Stimulated activated CD4-positive, alpha-beta T cell treated with anti-CD3 and anti-CD28 coated beads, Interleukin-1b, Interleukin-23, amount 100 ng/mL, for 24 hours (primary cell): ENCODE measurements at places on chromosomes 16 and 17.

DNA sequence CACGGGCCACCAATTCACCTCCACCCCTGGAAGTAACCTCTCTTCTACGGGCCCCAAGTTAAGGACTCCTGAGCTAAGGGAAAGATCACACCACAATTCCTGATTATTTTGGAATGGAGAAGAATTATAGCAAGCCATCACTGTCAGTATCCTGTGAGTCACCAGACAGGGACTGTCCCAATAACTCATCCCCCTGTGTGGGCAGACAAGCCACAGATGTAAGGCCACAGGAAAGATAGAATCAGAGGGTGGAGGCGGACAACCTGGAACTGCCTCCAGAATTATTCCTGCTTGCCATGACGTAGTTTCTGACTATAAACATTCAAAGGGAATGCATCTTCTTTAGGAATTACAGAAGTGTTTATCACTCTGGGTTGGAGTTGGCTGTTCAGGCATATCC, 5.8 kb upstream of the MYO1D start:
- no peak for DNase-seq

DNA sequence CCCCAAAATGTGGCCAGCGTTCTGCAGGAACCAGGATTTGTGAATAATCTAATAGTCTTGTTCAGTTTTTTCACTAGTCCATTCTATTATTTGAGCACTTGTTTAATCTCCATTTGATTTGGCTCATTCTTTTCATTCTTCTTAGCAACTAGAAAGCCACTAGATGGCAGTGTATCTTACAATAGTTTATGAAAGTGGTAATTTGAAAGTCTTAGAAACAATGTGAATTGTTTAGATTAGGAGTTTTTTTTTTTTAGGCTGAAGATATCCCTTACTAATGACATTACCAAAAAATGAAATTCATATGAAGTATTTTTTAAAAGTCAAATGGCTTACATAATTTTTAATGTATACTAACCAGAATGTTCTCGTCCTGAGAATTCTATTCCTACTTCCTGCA, 6.7 kb downstream of the ERI2 start:
- no peak for DNase-seq

DNA sequence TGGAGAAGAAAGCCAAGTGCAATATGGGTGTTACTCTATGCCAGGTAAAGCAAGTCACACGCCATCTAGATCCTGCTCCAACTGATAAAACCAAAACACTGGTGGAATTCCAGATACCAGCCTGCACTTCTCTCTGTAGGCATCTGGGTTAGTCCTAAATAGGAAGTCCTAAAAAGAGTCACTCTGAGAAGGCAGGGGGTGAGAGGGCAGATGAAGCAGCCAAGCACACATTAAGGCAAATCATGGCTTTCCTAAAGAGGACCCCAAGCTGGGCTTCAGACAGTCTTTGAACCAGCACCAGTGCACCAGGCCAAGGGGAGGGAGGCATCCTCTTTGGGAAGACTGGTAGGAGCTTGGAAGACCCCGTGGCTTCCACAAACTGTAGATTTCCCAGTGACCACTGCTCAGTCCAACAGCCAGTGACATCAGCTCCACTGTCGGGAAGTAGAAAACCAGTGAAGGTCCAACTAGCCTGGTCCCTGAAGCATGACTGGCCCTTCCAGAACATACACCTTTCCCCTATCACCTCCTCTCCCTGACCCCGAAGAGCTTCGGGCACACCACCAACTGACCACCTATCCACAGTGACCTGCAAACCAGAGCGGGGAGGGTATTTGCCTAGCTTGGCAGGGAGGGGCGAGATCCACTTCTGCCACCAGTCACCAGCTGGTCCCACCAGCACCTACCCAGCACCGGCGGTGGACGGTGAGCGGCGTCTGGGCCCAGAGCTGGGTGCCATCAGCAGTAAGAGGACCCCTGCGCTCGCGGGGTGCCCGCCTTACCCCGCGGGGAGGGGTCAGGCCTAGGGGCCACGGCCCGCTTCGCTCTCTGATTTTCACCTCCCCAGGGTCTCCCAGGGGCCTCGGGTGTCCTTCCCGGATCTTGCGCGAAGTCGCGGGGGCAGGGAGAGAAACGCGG, 1.0 kb downstream of the LITAF start:
- DNase-seq = no peak

DNA sequence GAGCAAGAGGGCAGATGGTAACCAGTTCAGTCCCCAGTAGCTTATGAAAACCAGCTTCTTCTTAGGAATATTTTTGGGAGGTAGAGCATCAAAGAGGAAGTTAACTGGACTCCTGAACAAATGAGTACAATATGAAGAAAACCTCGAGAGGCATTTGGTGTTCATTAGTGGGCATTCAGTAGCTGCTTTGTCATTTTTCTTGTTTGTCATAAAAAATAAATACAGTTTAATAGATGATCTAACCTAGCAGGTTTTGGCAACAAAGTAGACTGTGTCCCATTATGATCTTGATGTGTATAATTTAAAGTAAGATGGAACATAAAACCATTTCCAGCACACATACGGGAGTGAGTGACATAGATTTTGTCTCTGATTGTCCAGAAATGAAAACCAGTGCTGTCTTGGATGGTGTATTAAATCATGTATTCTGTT, 173.1 kb downstream of the HS3ST3A1 start:
- no peak for DNase-seq

GRCh38 chr16:56688762-56689161, 6.5 kb downstream of the MT1X start:
- DNase-seq = no peak

DNA sequence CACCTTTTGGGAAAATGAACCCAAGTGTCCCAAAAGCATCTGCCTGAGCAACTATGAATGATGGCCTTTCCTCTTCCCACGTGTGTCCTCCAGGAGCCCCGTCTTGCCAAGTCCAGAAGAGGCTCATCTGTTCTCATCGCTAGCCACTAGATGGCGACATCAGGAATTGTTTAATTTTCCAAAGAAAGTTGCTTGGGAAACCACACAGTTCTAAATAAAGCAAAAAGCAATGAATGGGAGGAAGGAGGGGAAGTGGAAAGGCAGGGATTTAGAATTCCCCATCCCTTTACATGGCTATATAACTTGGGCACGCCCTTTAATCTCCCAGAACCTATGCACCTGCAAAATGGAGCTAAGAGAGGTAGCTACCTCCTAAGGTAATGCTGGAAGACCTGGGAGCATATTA, 9.0 kb upstream of the CDH5 start:
- no peak for DNase-seq

- no peak for DNase-seq
These were observed 268.6 kb upstream of the FOXF1 start for GRCh38 chr16:86241681-86242080.

- no peak for DNase-seq
These were observed 122.4 kb downstream of the WWOX start for GRCh38 chr16:78221892-78222291.

GRCh38 chr17:68491381-68492231, 20.6 kb upstream of the PRKAR1A start:
- DNase-seq = no peak

GRCh38 chr16:53707671-53708070, 3.7 kb downstream of the FTO start:
- DNase-seq = no peak

DNA sequence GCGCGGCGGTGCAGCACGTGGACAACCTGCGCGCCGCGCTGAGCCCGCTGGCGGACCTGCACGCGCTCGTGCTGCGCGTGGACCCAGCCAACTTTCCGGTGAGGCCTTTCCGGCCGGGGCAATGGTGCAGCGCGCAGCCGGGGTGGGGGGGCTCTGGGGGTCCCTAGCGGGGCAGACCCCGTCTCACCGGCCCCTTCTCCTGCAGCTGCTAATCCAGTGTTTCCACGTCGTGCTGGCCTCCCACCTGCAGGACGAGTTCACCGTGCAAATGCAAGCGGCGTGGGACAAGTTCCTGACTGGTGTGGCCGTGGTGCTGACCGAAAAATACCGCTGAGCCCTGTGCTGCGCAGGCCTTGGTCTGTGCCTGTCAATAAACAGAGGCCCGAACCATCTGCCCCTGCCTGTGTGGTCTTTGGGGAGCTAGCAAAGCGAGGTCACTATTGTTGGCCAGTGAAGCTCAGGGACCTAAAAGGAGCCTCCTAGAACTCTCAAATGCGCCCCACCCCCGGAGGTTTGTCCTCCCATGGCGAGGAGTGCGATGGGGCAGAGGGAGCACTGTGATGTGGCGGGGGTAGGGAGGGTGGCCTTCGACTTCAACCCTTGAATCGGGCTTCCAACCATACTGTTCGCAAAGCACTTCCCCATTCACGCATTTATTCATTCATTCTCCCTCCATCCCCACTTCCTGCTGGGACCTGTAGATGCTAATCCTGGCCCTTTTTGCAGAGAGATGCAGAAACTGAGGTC, 770 bp downstream of the HBM start:
- DNase-seq = no peak

GRCh38 chr16:62586128-62586862, 550.1 kb upstream of the CDH8 start:
- DNase-seq = no peak

DNA sequence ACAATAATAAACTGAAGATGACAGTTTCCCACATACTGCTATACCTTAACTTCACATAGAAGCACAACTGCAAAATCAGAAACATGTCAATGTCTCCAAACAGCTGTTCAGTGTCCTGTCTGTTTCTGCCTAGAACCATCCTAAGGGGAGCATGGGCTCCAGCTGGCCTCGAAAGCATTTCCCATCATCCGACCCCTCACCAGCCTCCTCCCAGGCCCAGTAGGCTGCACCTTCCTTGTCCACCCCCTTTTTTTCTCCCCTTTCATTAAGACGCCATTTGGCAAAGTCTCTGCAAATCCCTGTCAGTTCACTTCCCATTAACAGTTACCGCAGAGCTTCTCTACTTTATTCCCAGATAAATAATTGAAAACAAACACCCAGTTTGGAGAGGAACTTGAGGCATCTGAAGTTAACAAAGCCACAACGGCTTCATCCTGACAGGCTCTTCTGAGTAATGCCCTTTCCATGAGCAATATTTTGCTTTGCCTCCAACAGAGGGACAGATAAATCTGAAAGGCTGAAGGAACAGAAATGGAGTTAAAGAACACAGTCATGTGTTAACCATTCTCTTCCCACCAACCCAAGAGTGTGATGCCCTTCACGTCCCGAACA, 65.3 kb downstream of the SLC39A11 start:
- DNase-seq = no peak

DNA sequence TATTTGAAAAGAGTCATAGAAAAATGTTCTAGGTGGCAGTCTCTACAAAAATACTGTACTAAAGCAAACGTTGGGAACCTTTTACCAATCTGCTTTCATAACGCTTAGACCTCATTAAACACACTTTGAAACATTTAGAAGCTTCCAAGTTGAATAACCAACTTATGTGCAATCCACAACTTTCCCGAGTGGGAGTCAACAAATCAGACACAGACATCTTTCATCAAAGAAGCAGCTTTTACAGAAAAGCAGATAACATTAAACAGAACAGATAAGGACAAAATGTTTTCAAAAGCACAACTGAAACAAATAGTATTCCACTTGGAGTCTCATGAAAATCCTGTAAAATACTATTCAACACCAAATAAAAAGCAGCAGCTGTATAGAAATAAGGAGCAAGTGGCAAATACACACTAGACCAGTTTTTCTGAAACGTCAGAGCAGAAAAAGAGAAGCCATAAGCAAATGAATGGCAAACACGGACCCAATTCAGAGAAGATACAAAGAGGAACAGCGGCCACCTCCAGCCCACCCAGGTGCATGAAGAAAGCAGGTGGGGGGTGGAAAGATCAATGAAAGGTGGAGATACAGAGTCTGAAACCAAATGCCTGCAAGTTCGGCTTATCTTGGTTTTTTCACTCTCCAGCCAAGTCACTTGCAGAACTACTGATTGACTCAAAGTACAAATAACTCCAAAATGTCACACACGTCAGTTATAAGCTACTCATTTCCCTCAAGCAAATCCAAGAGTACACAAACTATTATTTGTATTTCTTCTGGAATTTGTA, 18.4 kb upstream of the FBF1 start:
- DNase-seq = no peak

GRCh38 chr16:51831595-51832367, 680.7 kb upstream of the SALL1 start:
- no peak for DNase-seq

- no peak for DNase-seq
These were observed 8.1 kb downstream of the AQP8 start for GRCh38 chr16:25224731-25225319.

DNA sequence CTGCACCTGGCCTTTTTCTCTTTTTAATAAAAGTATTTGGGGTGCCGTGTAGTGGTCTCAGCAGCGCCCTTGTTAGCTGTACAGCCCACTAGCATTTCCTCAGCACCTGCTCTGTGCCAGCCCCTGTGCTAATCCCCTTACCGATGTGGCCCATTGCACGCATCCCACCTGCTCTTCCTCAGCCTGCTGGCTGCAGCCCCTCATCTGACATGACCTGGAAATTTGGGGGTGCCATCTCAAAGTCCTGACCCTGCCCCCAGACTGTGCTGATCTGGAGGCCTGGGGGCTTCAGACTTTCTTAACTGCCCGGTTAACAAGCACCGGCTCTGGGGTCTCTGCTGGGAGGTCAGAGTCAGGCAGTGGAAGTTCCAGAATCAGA, 10.4 kb downstream of the GPRC5C start:
- DNase-seq = no peak

GRCh38 chr16:81790830-81791435, 11.8 kb downstream of the PLCG2 start:
- no peak for DNase-seq

DNA sequence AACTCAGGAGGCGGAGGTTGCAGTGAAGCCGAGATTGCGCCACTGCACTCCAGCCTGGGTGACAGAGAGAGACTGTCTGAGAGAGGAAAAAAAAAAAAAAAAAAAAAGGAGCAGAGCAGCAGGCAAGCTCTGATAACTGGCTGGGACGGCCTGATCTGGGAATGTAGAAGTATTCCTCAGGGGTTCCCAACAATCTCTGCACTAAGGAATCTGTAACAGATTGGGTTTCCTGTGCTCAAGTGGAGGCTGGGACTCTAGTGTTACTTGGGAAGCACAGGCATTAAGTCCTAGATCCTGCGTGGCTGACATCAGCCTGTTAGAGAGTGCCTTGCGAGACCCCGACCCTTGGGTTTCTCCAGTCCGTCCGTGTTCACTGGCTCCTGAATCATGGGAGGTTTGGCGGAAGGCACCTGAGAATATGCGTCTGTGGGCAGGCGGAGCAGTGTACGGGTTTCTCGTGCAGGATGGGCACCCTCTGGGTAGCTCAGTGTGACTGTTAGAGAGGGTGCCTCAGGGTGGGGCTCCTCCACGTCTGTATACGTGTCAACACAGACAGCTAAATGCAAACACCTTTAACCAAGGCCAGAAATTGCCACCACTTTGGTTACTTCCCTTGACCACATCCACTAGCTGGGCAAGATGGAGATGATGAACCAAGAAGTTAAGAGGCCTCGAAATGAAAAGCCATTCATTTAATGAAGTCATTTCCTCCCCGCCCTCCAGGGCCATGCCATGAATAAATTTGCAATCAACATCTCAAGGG, 174.9 kb upstream of the RPL38 start:
- DNase-seq = no peak

- no peak for DNase-seq
These were observed 51.7 kb downstream of the GAN start for GRCh38 chr16:81366316-81366932.

- DNase-seq = no peak
These were observed 4.8 kb downstream of the SCGB1C2 start for GRCh38 chr17:142102-142661.
